ENCODE measurements at places on chromosomes 1 and 21.

DNA sequence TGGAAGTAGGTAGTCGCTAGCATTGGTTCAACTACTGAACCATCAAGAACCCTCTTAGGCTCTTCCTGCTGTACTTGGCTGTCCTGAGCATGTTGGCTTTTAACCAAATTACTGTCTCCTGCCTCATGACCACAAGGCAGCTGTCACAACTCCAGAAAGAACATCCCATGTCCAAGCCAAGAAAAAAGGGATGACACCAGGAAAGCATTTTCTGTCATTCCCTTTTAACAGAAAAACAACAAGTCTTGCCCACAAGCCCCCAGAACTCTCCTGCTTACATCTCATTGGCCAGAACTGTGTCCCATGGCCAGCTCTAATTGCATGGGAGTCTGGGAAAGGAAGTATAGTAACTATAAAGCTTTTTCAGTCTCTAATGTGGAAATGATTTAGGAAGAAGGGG, 2.4 kb upstream of the RNU5D-1 start:
- no peak for DNase-seq

DNA sequence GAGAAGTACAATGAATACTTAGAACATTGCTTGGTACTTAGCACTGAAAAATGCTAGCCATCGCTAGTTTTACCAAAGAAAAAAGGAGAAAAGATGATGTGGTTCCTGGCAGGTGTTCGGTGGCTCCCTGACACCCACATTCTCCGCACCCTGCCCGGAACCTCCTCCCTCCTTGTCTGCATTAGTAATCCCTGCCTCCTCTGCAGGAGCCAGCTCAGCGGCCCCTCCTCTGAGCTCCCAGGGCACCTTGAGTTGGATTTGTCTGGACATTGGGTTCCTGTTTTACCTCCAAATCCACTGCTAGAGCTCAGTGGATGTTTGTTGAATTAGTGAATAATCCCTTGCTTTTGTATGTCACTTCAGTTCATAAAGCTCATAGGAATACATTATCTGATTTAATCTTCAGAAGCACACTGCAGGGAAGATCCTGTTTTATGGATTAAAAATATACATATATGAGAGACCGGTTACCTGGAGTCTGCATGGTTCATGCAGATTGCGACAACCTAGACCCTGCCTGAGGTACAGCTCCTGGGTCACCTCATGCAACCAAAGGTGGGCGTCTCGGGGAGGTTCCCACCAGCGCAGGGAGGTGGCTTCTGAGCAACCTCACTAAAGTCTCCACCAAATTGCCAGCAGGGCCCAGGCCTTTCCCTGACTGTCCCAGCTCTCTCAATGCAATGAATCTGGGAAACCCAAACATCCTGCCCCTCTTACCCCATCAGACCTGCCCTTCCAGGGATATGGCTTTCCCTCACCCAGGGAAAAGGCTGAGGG, 24.2 kb downstream of the PCAT6 start:
- no peak for DNase-seq

DNA sequence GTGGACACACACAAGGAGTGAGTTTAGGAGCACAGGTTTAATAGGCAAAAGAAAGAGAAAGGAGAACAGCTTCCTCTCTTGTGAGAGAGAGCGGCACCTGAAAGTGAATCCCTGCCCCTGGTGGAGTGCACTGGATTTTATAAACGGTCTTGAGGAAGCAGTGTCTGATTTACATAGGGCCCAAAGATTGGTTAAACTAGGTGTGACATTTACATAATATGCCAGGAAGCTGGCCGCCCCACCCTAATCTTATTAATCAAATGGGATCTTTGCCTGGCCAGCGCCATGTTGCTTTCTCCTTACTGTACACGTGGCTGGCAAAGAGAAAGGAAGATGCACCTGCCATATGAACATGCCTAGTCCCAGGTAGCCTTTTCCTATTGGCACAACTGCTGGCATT, 38.7 kb downstream of the CFH start:
- DNase-seq, result no peak

GRCh38 chr1:119009312-119009655, 21.1 kb upstream of the TBX15 start:
- no peak for DNase-seq

GRCh38 chr21:20662514-20662913, 335.7 kb upstream of the NCAM2 start:
- DNase-seq, result no peak

Data from stimulated activated CD4-positive, alpha-beta T cell treated with anti-CD3 and anti-CD28 coated beads, Interleukin-1b, Interleukin-23, amount 100 ng/mL, for 1 hour (primary cell).